ENCODE measurements at places on chromosomes 7 and 10. TPM values are rescaled to one million over a fixed set of nuclear protein-coding genes. Genes with fewer than 3 reads are reported as not detected.

- no peak for DNase-seq
Measured at GRCh38 chr7:125857606-125858005, 928.0 kb upstream of the POT1 start.

The VAX1 gene
- 3.2 TPM for total RNA-seq

DNA sequence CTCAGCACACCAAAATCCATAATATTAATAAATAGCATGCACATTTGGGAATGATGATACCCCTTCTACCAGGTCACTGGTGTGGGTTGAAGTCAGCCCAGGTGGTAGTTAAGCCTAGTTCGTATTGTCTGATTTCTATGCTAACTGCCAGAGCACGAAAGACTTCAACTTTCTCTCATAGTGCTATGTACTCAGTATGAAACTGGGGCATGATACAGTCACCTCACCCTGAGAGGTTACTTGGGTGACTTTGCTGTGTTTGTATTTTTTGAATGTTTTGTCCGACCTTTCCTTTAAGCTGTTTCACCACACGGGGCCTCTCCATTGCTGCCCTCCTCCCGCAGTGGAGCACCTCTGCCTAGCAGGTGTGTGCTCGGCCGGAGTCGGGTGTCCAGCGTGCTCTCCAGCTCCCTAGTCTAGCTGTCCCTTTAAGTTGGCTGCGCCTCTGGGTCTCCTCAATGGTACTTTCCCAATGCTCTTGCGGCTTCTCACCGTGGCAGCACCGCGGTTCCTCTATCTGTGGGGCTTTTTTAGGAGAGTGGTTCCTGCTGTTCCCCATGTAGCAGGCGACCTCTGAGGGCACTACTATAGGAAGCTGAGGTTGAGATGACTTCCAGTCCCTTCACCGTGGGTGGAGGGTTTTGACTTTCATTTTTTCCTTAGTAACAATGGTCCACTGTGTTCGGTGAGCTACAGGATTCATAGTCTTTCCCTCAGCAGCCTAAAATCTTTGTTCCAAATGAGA is 524.0 kb upstream of the PFKP start:
- no peak for DNase-seq

- no peak for DNase-seq
Measured at GRCh38 chr10:110680273-110681020, 36.3 kb downstream of the RBM20 start.

The ITPRID1 gene
- not detected for total RNA-seq

DNA sequence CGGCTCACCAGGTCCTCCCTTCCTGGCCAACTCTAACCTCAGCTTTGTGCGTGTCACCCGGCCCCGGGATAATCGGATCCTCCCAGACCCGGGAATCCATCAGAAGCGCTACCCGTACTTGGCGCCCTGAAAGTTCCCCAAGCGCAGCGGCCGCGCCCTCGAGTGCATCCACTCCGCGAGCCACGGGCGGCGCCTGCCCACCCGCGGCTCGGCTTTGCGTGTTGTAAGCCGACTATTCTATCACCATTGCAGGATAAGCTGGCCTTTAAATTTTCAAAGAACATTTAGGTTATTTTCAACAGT is 35.7 kb upstream of the EBLN1 start:
- no peak for DNase-seq

DNA sequence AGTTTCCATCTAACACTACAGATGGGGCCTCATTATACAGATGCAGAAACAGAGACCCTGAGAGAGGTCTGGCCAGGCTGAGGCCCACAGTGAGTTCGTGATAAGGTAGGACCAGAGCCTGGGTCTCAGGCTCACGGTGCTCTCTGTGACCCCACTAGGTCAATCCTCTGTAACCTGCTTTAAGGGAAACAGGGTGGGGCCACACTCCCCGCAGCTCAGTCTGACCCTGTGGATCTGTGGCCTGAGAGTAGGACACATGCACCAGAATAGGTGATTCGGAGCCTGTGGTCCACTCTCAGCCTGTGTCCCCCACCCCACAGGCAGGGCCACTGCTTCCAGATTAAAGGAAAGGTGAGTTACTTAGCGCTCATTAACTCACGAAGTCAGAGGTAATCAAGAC is 137.8 kb upstream of the FAM20C start:
- DNase-seq, result peak; percentile 67

GRCh38 chr7:118572604-118573003 is 348.1 kb downstream of the ANKRD7 start:
- no peak for DNase-seq

GRCh38 chr7:153081496-153081895 is 321.9 kb downstream of the ACTR3B start:
- DNase-seq, result no peak

The IDE gene
- total RNA-seq, result 42.4 TPM

- DNase-seq, result peak; percentile 70
Measured at GRCh38 chr10:48934672-48935501, 4.8 kb downstream of the LRRC18 start.

The DPP6 gene
- not detected for total RNA-seq

- no peak for DNase-seq
Measured at GRCh38 chr10:125133696-125134482, 26.5 kb downstream of the CTBP2 start.

The FFAR4 gene
- not detected for total RNA-seq

The PRR15 gene
- 0.73 TPM for total RNA-seq

DNA sequence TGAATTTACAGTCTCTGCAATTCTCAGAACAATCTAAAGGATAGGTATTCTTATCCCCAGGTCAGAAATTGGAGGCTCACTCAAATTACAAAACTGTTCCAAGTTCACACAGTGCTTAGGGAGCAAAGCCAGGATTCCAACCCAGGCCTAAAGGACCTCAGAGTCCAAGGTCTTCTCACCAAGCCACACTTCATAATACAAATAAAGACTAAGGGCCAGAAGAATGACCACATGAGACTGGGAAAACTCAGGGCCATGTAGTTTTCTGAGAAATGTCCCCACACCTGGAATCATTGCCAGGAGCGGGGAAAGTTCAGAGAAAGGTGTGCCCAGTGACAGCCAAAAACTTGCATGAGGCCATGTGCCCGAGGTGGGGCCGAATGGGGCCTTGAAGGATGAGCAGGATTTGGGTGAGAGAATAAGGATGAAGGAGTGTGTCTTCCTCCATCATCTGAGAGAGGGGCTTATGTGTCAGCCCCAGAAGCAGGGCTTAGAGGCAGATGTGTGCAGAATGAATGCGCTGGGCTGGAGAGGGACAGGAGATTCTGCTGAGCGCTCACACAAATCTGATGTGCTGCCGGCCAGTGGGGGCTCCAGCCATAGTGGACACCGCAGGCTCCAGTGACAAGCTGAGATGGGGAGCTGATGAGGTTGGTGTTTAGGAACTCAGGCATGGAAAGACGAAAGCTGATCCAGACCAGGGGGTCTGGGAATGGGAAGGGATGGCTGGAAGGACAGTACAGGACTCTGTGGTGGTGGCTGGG is 35.9 kb downstream of the BLNK start:
- no peak for DNase-seq

- no peak for DNase-seq
Measured at GRCh38 chr7:133669061-133669455, 416.2 kb downstream of the EXOC4 start.

The CRHR2 gene
- total RNA-seq, result not detected

- DNase-seq, result no peak
Measured at GRCh38 chr7:44975331-44976039, 3.3 kb downstream of the MYO1G start.

DNA sequence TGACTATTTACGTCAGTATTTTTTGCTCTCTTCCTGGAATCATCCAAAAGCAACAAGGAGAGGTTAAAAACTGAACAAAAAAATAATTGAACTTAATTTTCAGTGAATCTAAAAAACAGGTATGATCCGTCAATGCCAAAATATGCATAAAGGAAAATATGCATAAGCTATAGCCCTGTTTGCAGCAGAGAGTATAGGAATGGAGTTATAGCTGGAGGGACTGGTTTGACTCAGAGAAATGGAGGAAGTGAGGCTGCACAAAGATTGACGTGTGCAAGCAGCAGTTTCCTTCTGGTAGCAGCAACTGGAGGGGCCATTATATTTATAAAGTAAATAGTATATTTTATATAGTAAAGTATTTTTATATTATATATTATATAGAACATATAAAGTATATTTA is 37.1 kb downstream of the GNG11 start:
- DNase-seq, result no peak

DNA sequence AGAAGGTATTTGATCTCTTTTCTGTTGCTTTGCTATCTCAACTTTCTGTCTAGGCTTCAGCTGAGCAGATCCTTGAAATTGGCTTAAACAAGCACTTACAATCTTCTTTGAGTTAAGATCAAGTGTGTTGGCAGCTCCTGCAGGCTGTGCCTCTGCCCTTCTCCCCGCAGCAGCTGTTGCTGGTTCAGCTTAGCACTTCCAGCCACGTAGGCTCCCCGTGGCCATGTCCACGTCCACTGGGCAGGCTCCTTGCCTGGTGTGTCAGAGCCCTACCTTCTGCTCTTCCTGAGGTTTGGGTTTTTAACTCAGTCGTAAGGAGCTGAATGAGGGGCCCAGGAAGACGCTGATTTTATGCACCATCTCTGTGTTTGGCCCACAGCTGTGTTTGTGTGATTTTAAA is 47.2 kb downstream of the CAMK1D start:
- no peak for DNase-seq

GRCh38 chr10:97072851-97073665 is 112.7 kb downstream of the SLIT1 start:
- DNase-seq, result peak; percentile 93

DNA sequence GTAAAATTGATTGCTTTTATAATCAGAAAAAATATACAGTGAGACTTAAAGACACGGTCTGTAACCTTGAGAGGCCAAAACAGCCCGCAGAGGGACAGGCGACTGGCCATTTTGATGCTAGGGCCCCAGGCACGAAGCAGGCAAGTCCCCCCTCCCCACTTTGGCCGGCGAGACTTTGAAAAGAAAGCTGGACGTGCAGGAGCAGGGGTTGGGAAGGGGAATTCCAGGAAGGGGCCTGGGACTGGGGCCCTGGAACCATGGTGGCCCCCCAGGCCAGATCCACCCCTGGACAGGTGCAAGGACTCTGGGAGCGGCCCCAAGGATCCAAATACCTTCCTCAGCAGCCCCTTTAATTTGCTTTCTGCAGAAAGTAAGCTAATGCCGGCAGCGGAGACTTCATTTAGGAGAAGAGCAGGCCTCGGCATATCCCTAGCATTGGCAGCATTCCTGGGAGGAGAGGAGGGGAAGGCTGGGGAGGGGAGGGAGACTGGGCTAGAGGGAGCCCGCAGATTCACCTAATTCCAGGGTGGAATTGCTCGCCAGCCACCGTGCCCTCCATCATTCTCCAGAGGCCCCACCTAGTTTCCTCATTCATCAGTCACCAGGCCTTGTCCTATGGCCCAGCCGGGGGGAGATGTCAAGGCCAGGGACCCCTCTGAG is 24.9 kb upstream of the TNRC18 start:
- DNase-seq, result no peak

- no peak for DNase-seq
Measured at GRCh38 chr10:127343821-127344220, 147.4 kb upstream of the INSYN2A start.

The HOXA2 gene
- total RNA-seq, result not detected

The CLRN3 gene
- not detected for total RNA-seq

GRCh38 chr10:118783776-118784545 is 29.2 kb upstream of the CACUL1 start:
- DNase-seq, result no peak

The XRCC2 gene
- total RNA-seq, result 1.4 TPM

- DNase-seq, result no peak
Measured at GRCh38 chr10:119858063-119858462, 14.6 kb downstream of the MCMBP start.

Data from osteocyte (in vitro differentiated cells).